Stimulated activated naive CD4-positive, alpha-beta T cell treated with Interleukin-2 at 50 U/mL for 16 hours (primary cell): ENCODE measurements at places on chromosomes 4 and X.

- no peak for DNase-seq
Measured at GRCh38 chr4:157014621-157015591, 43.3 kb upstream of the PDGFC start.

DNA sequence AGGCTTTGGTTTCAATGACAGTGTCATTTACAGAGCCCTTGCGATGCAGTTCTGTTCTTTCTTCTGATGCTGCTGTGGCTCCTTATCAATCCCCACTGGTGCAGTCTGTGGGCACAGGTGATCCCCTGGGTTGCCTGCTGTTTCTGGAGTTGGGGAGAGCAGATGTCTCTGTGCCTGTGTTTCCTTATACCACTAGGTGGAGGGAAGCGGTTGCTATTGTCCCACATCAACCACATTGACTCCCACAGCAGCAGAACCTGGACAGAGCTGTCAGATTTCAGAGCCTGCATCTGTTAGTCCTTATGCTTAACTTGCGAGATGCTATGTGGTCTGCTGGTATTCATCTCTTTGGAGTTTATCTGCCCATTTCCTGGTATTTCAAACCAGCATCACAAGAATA, 57.7 kb downstream of the NEIL3 start:
- DNase-seq = no peak

GRCh38 chr4:22240814-22241213, 275.1 kb downstream of the ADGRA3 start:
- no peak for DNase-seq

- DNase-seq = no peak
Measured at GRCh38 chr4:150209140-150209829, 131.0 kb downstream of the DCLK2 start.

DNA sequence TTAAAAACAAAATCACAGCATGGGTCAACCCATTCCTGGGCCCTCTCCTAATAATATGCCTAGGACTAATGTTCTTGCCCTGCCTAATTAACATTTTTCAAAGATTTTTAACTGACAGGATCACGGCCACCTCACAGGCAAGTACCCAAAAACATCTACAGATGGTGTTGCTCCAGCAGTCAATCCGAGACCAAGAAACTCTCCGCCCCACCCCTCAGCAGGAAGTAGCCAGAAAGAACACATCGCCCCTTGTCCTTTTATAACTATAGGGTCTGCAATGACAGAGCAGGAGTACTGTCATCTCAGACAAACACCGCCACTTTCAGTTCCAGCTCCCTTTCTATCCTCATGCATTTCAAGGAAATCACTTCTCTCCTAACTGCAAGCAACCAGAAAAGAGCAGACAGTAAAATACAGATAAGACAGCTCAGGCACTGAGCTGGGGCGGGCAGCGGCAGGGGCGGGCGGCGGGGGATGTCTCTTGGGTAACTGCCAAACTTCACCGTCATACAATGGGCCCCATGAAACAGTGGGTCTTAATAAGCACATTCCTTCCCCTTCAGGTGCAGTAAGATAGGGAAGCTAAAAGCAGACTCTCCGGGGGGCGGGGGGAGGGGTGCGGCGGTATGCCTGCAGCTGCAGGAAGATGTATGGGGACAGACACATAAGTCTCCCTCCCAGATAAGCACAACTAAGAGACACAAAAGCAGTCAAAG, 67.4 kb downstream of the ZNF182 start:
- DNase-seq = no peak

GRCh38 chr4:169662206-169662605, 41.8 kb downstream of the CLCN3 start:
- no peak for DNase-seq

DNA sequence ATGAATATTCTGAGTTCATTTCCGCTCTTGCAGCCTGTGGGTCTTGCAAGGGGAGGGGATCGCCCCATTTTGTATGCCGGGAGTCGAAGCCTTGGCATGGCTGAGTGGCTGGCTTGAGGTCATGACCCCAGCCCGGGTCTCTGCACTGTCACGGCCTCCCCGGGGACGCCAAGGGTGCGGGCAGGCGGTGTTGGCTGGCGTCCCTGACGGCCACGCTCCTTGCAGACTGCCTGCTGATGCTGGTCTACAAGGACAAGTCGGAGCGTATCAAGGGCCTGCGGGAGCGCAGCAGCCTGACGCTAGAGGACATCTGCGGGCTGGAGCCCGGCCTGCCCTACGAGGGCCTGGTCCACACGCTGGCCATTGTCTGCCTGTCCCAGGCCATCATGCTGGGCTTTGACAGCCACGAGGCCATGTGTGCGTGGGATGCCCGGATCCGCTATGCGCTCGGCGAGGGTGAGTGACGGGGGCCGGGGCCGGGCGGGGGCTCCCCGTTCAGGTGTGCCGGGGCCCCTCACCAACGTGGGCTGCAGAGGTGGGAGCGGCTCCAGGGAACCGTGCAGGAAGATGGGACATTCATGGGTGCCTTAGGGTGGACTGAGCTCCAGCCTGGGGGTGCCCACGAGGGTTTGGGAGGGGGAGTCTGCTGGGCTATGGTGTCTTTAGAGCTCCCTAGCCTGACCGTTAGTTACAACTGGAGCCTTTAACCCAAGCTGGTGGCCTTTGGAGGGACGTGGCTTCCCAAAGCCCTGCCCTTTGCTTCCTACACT, 10.3 kb downstream of the DOK7 start:
- DNase-seq = no peak

- DNase-seq = no peak
Measured at GRCh38 chr4:42626629-42627146, 30.2 kb downstream of the ATP8A1 start.

DNA sequence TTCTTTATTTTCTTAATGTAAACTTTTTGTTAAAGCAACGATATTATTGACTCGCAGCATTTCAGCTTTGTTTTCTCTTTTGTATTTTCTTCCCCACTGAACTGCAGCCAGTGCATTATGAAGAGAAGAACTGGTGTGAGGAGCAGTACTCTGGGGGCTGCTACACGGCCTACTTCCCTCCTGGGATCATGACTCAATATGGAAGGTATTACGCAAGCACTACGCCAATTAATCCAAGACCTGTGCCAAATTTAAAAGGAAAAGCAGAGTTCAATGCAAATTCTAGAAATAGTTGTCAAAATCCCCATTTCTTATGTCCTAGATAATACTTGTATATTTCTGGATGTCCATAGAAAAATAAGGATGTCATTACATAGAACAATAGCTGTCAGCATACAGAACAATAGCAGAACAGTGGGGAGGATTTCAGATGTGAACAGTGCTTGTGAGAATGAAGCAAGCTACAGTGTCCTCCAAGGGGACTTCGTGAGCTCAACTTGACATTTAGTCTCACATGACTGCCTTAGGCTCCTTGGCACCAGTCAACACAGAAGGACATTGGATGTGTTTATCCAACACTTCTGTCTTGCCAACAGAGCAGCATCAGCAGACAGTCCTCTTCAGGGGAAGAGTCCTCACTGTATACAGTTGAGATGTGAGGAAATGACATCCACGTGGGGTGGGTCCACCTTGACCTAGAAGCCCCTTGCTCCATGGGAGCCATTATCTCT, 85.9 kb downstream of the MAOA start:
- no peak for DNase-seq

GRCh38 chr4:8400632-8401325, 39.7 kb downstream of the ACOX3 start:
- no peak for DNase-seq

GRCh38 chrX:69046996-69047490, 118.2 kb downstream of the PJA1 start:
- no peak for DNase-seq

DNA sequence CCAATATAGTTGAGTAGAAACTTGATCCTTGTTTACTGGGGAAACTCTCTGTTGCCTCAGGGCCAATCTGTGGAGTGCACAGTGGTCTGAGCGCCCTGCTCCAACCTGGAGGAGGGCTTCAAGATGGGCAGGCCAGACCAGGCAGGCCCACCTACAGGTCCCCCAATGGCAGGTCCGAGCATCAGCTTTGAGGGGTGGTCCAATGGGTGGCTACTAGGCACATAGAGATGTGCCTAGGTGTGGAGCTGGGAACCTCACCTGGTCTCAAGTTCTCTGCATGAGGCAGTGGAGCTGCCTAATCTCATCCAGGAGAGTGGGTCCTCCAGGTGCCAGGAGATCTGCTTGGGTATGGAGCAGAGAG, 252.9 kb downstream of the ARHGAP10 start:
- DNase-seq = no peak

- DNase-seq = no peak
Measured at GRCh38 chrX:38988301-38988700, 187.0 kb downstream of the MID1IP1 start.

- no peak for DNase-seq
Measured at GRCh38 chrX:39133971-39134370, 332.7 kb downstream of the MID1IP1 start.

DNA sequence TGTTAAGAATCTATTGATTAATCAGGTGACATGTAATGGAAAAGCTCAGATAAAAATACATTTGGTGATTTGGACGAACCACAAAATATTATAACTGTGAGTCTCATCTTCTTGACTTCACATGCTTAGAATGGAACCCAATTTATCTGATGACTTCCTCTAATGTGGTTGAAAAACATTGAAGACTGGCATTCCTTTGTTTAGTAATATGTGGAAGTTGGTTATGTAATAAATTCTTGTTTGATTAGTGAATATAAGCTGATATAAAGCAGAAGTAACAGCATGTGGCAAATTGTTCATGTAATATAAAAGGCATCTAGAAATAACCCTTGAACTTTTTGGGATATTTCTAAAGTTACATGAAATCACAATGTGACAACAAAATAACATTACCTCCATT, 9.7 kb downstream of the GIMD1 start:
- no peak for DNase-seq

- no peak for DNase-seq
Measured at GRCh38 chr4:124637321-124637720, 75.2 kb downstream of the ANKRD50 start.

GRCh38 chr4:169774466-169775445, 17.0 kb upstream of the HPF1 start:
- DNase-seq = peak; percentile 5

DNA sequence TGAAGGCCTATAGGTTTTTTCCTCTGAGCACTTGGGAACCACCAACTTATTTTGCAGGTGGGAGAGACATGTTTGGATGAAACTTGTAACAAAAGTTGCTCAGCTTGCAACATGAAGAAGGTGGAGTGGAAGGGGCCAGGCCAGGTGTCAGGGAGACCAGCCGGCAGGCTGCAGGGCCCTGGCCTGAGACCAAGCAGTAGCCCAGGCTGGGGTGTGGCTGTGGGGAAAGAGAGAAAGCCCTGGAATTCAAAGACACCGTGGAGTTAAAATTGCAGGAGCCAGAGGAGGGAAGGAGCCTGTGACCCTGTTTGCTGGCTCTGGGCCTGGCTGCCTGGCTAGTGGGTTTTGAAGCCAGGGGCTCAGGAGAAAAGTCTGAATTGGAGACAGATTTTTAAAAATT, 43.4 kb downstream of the EFNB1 start:
- DNase-seq = no peak

DNA sequence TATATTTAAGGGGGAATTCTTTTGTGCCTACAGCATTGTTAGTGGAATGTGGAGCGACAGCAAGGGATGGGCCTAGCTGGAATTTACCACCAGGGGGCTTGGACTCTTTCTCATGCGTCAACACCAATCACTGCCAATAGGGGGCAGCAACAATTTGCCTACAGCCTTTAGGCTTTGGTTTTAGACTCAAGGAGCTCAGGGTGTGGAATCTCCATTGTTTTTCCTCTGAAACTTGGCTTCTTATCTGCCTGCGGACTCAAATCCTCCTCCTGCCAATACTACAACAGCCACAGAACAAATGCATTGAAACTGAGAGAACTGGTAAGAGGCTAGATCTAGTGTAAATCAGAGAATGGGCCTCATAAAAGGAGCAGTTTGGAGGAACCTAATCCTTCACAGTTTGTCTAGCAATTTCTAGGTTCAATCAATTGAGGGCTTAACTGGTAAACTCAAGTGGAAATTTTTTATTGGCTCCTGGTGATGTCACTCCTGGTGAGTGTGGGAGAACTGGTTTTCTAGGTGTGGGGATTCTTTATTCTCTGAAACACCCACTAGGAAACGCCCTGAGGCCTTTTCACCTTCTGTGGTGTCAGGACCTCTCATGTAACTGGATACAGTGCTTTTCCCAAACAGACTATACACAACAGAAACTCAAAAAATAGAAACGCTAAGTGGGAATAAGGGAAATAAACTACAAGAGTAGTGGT, 27.9 kb upstream of the TMSB4X start:
- peak; percentile 56 for DNase-seq

- peak; percentile 47 for DNase-seq
Measured at GRCh38 chr4:56976837-56977320, 527 bp downstream of the NOA1 start.

GRCh38 chrX:104972737-104973136, 247.8 kb downstream of the TEX13A start:
- DNase-seq = no peak

DNA sequence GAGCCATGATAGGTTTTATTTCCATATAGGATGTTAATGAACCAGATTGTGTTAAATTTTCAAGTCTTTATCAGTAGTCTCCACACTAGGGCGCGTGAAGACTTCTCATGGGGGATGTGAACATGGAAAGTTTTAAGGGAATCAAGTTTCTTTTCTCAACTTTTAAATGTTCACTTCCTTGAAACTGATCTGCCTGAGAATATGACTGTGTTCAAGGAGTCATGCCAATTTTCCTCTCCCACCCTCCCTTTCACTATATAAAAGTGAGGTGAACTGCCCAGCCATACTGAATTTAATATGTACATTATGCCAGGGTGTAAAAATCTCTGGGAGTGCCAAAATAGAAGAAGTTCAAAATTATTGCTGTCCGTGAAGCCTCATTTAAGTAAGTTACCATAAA, 30.4 kb upstream of the HPGDS start:
- no peak for DNase-seq
